ENCODE measurements at places on chromosomes 7 and 10.

GRCh38 chr7:97001221-97001620, 4.1 kb upstream of the DLX6 start:
- DNase-seq, result no peak

- DNase-seq, result no peak
Observed at GRCh38 chr7:117186218-117187010, 136.4 kb downstream of the WNT2 start.

GRCh38 chr7:54543051-54543488, 895 bp downstream of the VSTM2A start:
- no peak for DNase-seq

DNA sequence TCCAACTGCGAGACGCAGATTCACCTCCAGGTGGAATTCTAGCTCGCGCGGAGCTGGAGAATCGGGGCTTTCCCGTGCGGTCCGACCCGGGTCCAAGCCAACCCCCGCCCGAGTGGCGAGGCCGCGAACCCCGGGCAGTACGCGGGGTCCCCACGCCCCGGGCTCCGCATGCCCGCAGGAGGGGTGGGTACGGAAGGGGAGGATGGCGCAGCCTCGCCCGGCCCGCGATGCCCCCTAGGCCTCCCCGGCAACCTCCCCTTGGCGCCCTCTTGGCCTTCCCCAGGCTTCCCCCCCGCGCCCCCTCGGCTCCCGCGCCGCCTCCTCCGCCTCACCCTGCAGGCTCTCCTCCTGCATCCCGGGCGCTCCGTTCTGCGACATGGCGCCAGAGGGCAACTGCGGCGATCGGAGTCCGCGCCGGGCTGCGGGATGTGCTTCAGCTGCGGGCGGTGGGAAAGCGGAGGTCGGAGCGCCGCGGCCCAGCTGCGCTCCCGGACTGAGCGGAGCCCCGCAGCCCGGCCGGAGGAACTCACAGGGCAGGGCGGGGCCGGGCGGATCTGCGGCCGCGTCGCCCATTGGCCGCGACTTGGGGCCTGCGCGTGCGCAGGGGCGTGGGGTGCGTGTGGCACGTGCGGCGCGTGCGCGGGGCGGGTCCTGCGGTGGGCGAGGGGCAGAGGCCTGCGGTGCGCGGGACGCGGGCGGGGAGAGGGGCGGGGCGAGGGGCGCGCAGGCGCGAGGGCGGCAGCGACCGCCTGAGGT, at the start of gene BNIP3:
BNIP3 (minus strand) TSS at position 495 of the 756 bp plus-strand sequence; CDS start at position 378, 117 bp downstream.
- peak; percentile 99 for DNase-seq

- DNase-seq, result no peak
Observed at GRCh38 chr7:34091321-34091917, 186.1 kb downstream of the BMPER start.

- no peak for DNase-seq
Observed at GRCh38 chr10:132036887-132037675, 28.7 kb upstream of the JAKMIP3 start.

GRCh38 chr7:44681645-44682044, 67.0 kb upstream of the ZMIZ2 start:
- no peak for DNase-seq

DNA sequence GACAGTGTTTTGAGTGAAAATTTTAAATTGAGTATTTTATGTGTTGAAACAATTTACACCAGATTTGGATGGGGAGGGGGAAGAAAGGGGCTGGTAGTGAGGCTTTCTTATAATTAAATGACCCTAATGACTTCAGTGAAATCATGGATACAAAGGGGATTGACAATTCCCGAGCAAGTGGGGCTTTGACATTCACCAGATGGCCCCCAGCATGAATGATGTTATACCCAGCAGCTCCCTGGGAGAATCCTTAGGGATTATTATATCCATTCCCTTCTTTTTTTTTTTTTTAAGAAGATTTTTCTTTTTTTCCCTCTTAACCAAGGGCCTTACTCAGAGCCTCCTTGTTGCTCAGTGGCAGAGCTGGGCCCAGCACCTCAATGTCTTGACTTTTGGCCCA, 17.9 kb downstream of the PLPP4 start:
- DNase-seq, result no peak

- DNase-seq, result no peak
Observed at GRCh38 chr7:105743351-105744090, 132.9 kb downstream of the ATXN7L1 start.

DNA sequence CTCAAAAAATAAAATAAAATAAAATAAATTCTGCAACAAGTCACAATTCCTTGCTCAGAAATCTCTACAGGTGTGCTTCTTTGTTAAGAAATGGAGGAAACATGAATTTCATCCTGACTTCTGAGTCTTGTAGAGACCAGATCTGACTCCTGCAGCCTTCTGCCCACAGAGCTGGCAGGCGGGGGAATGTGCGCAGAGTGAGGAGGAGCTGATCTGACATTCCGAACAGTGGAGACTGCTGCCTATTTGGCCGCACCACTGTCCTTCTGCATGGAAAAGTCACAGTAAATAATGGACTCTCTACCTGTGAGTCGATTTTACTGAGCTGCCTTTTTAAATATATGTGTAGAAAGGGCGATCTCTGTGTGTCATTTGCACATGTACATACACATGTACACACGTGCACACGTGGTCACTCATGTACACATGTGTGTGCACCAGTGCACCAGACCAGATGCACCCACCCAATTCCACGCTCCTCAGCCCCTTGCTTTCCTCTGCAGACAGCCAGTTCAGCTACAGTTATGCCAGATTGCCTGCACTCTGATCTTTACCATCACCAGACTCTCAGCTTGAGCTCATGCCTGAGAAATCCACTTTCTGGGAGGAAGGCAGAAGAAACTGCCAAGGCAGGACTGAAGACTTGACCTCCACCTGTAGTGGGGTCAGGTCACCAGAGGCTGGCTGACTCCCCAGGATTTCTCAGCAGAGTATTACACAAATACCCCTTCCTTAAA, 54.9 kb downstream of the IKZF1 start:
- DNase-seq, result no peak

DNA sequence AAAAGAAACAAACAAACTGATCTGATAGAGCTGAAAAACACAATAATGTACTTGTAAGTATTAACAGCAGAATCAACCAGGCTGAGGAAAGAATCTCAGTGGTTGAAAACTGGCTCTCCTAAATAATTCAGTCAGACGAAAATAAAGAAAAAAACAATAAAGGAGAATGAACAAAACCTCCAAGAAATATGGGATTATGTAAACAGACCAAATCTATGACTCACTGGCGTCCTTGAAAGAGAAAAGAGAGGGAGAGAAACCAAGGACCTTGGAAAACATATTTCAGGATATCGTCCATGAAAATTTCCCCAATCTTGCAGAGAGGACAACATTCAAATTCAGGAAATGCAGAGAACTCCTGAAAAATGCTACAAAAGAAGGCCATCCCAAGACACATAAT, 62.9 kb downstream of the FBXL13 start:
- no peak for DNase-seq

- no peak for DNase-seq
Observed at GRCh38 chr10:126147866-126148587, 240.2 kb downstream of the ADAM12 start.

- no peak for DNase-seq
Observed at GRCh38 chr7:95126053-95126709, 198.2 kb downstream of the PON1 start.

DNA sequence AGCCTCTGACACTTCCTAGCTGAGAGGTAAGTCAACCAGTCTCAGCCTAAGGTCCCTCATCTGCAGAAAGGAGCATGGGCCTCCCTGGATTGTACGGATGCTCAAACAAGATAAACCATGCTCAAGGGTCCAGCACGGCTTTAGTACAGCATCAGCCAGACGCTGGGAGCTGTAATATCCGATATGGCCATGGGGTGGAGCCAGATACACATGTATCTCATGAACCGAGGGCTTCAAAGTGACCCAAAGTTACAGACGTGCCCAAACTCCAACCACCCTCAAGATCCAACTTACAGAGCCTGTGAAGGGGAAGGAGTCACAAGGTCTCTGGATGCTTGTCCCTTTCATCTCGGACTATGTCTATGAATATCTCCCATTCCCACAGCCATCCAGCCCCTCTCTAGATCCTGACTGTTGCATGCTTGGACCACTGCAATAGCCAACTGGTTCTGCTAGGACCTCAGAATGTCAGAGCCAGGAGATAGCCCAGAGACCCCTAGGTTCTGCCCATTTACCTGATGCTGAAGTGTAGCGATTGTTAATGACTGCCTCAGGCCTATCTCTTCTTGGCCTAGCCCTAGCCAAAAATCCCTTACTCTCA, 142.4 kb downstream of the SH3PXD2A start:
- DNase-seq, result peak; percentile 78

GRCh38 chr10:28837613-28838390, 160.5 kb downstream of the BAMBI start:
- no peak for DNase-seq

DNA sequence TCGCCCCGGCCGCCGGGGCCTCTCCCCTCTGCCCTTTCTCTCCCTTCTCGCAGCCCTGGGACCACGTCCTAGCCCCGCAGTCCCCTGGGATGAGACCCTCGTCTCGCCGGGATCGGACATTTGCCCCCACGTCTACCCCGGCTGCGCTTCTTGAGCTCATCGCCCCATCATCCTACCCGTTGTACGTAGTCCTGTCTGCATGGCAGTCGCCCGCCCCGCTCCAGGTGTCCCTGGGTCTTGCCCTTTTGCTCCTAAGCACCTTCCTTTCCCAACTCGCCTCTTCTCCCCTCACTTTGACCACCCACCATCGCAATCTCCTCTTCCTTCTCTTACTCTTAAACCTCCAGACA, 582 bp downstream of the TPST1 start:
- no peak for DNase-seq

- no peak for DNase-seq
Observed at GRCh38 chr7:114648680-114649079, 234.1 kb downstream of the FOXP2 start.

Measured in GM10248 (cell line).